ENCODE measurements at places on chromosomes 1 and 21.

DNA sequence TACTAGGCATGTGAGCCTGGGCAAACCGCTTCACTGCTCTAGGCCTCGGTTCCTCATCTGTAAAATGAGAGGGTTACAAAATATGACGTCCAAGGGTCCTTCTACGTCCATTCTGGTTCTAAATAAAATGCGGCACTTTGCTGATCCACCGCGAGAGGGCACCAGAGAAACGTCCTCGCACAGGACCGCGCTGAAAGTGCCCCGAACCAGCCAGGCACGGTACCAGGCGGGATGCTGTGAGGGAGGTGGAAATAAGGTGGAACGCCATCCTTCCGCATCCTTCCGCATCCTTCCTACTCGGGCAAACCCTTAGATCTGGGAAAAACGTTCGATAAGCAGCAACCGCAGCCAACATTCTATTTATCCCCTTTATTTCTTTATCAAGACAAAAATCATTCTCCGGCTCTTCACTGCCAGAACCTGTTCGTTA is 60.3 kb upstream of the KRTAP19-8 start:
- DNase-seq: peak; percentile 62

GRCh38 chr1:16019644-16020277 is 1.9 kb upstream of the HSPB7 start:
- peak; percentile 21 for DNase-seq

DNA sequence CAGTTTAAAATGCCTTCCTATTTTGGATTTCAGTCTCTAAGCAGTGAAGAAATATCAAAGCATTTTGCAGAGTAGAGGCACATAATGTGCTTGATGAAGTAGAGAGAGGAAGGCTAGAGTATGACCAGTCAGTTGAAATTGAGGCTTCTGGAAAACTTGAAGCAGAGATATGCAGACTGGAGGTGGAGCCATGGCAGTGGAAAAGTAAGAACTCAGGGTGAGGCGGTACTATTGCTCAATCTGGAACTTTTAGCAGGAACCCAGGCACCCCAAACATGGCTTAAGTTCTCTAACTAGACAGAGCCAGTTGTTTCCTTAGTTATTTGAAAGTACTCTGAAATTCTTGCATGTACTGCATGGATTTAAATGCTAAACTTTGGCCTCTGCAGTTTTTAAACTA is 288.6 kb downstream of the HHAT start:
- DNase-seq: no peak

- no peak for DNase-seq
These were observed 8.5 kb downstream of the SIKE1 start for GRCh38 chr1:114771992-114772391.

GRCh38 chr1:99084562-99084961 is 79.9 kb upstream of the PLPPR5 start:
- no peak for DNase-seq

- DNase-seq: peak; percentile 27
These were observed 255.5 kb upstream of the SGIP1 start for GRCh38 chr1:66278260-66279021.

- DNase-seq: no peak
These were observed 24.0 kb downstream of the GIPC2 start for GRCh38 chr1:78069784-78070183.

- DNase-seq: no peak
These were observed 272.1 kb upstream of the C1orf87 start for GRCh38 chr1:60345621-60346020.

- no peak for DNase-seq
These were observed 402.2 kb downstream of the SMYD3 start for GRCh38 chr1:246104927-246105326.

All from hematopoietic multipotent progenitor cell (in vitro differentiated cells).